ENCODE measurements at places on chromosomes 6 and 20. TPM values are rescaled to one million over a fixed set of nuclear protein-coding genes. Genes with fewer than 3 reads are reported as not detected.

GRCh38 chr6:74549746-74550145, 656.1 kb downstream of the COL12A1 start:
- DNase-seq = no peak
- no peak overlapping the region for H3K4me3 ChIP-seq
- no peaks in the 10 kb centered on the region for H3K27me3 ChIP-seq
- H3K36me3 ChIP-seq = no peaks in the 10 kb centered on the region
- H3K4me1 ChIP-seq = no peaks in the 10 kb centered on the region

- no peaks in the 10 kb centered on the region for H3K27me3 ChIP-seq
- H3K36me3 ChIP-seq = peaks cover 70% of the 10 kb centered on the region
- H3K4me3 ChIP-seq = no peak overlapping the region
Measured at GRCh38 chr20:32839227-32839981, 19.3 kb upstream of the EFCAB8 start.

DNA sequence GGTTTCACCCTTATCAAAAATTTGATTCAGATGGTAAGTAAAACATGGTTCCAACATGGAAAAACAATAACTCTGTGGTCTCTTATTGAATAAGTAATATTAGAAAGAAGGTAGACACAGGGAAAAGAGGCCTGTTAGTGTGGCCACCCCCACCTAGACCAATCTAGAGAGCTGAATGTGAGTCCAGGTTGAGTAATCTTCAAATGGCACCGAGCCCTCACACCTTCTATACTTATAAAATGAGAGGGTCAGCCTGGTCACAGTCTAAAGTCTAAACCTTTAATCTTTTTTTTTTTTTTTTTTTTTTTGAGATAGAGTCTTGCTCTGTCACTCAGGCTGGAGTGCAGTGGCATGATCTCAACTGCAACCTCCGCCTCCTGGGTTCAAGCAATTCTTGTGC, 6.9 kb downstream of the FAM184A start:
- H3K27me3 ChIP-seq = no peaks in the 10 kb centered on the region
- no peak for DNase-seq
- no peaks in the 10 kb centered on the region for H3K4me1 ChIP-seq
- H3K27ac ChIP-seq = no peak overlapping the region
- H3K4me3 ChIP-seq = no peak overlapping the region
- no peaks in the 10 kb centered on the region for H3K36me3 ChIP-seq

DNA sequence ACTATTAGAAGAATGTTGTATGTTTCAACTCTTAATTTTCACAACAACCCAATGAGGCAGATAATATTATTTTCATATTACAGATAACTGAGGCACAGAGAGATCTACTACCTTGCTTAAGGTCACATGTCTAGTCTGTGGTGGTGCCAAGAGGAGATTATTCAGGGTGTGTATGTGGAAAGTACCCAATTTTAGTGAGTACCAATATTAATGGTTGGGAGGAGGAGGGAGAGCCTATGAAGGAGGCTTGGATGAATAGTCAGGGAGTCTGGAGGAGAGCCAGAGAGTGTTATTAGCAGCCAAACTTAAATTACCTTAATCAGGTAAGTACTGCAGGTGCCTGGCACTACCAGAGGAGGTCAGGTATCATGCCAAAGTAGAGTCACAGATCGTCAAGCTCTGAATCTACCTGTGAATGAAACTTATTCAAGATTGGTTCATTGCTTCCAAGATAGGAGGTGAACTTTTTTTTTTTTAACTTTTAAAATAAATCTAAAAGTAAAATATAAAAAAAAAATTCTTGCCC, 10.9 kb upstream of the CALHM6 start:
- H3K27me3 ChIP-seq = no peaks in the 10 kb centered on the region
- no peak for DNase-seq
- no peak overlapping the region for H3K27ac ChIP-seq
- H3K4me1 ChIP-seq = no peaks in the 10 kb centered on the region
- no peaks in the 10 kb centered on the region for H3K36me3 ChIP-seq

DNA sequence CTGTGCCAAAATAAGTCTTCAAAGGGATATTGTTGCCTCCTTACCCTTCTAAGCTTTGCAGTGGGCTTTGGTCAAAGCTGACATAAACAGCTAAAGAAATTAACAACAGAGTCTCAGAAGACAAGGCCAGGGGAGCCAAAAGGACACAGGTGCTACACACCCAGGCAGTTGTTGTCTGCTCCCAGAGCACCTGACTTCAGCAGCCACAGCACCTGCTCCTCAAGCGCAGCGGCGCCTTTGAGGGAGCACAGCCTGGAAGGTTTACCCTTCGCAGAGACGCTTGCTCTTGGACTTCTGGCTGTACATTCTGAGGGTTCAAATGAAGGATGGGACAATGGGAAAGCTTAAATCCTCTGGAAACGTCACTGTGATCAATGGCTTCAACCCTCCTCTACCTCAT, 16.6 kb downstream of the B4GALT5 start:
- no peaks in the 10 kb centered on the region for H3K27me3 ChIP-seq
- DNase-seq = no peak
- H3K27ac ChIP-seq = no peak overlapping the region
- no peak overlapping the region for H3K4me3 ChIP-seq
- peaks cover 91% of the 10 kb centered on the region for H3K4me1 ChIP-seq

GRCh38 chr6:6924708-6925107, 183.1 kb upstream of the RREB1 start:
- no peaks in the 10 kb centered on the region for H3K27me3 ChIP-seq
- H3K36me3 ChIP-seq = no peaks in the 10 kb centered on the region
- peaks cover 31% of the 10 kb centered on the region for H3K4me1 ChIP-seq
- no peak overlapping the region for H3K4me3 ChIP-seq
- no peak overlapping the region for H3K27ac ChIP-seq

- no peak for DNase-seq
- H3K36me3 ChIP-seq = no peaks in the 10 kb centered on the region
- H3K27ac ChIP-seq = peak overlapping the region; percentile 67
- H3K27me3 ChIP-seq = no peaks in the 10 kb centered on the region
- H3K4me1 ChIP-seq = peaks cover 68% of the 10 kb centered on the region
- H3K4me3 ChIP-seq = no peak overlapping the region
Measured at GRCh38 chr20:49768204-49769047, 44.2 kb upstream of the SLC9A8 start.

DNA sequence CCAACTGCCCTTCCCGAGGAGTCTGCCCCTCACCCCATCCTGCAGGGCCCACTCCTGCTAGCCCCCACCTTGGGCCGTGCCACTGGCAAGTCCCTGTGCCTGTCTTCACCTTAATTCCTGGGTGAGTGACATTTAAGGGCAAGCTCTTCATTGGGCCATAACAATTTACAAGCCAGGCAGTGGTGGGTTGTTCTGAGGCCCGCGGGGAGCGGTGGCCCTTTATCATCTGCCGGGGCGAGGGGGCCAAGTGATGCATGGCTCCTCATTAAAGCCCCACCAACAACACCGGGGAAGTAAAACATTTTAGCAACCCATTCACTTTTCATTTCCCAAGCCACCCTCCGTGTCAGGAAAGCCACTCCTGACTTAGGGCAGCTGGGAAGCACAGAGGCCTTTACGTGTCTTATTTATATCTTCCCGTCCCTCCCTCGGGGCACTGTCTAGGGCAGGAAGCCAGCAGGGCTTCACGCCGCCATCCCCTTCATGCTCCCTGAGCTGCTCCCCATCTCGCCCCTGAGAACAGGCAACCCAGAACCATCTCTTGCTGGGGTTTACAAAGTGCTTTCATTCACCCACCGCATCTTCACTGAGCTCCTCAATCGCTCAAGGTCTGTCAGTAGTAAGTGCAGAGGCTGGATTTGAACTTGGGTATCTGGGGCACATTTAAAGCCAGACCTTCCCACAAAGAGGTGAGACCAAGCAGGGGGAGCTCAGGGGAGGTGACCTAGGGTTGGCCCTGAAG, 55.5 kb upstream of the CCDC167 start:
- peaks cover 49% of the 10 kb centered on the region for H3K27me3 ChIP-seq
- no peak for DNase-seq
- H3K4me3 ChIP-seq = no peak overlapping the region

DNA sequence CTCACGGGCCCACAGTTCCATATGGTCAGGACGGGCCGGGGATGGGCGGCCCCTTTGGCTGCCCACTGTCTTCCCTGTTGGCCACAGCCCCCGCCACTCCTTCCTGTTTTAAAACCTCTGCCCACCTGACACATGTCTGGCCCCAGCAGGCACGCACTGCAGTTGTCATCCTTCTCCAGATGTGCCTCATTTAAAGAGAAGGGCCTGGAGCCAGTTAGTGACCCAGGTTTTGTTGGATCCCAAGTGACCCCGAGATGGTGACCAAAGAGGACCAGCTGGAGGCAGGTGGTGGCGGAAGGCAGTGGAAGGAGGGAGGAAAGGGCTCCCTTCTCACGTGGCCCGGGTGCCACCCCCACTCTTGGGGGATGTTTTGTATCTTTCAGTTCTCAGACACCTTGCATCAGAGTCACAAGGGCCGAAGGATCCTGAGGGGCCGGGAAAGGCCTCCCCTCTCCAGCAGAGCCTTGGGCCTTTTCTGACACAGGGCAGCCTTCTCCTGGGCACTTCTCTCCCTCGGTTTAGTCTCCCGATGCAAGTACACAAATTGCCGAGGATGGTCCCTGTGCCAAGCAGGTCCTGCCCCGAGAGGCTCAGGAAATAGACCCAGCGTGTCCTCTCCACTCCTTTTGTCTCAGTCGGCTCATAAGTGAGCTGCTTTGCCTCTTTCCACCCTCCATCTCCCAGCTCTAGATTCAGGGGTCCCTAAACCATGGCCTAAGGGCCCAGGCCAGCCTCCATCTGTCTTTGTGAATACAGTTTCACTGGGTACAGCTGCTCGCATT, 117.6 kb downstream of the SULF2 start:
- H3K4me3 ChIP-seq = no peak overlapping the region
- peaks cover 17% of the 10 kb centered on the region for H3K4me1 ChIP-seq
- no peak overlapping the region for H3K27ac ChIP-seq
- peaks cover 12% of the 10 kb centered on the region for H3K36me3 ChIP-seq

DNA sequence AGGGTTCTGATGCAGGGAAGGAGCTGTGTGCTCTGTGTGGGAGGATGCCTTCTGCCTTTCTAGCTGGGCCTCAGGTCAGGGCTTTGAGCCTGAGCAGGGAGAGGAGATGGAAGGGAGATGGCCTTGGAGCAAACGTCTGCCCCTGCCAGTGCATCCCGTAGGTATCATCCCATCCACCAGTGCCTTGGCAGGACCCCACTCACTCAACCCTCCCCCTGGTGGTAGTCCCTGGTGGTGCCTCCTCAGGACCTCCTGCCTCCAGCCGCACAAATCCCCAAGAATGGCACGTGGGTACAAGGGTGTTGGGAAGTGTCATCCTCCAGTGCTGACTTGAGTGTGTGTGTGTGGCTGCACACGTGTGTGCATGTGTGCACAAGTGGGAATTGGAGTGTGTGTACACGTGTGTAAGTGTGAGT, 23.1 kb upstream of the MICB start:
- no peak overlapping the region for H3K4me3 ChIP-seq
- DNase-seq = no peak
- H3K27me3 ChIP-seq = peaks cover 3% of the 10 kb centered on the region
- H3K36me3 ChIP-seq = no peaks in the 10 kb centered on the region

DNA sequence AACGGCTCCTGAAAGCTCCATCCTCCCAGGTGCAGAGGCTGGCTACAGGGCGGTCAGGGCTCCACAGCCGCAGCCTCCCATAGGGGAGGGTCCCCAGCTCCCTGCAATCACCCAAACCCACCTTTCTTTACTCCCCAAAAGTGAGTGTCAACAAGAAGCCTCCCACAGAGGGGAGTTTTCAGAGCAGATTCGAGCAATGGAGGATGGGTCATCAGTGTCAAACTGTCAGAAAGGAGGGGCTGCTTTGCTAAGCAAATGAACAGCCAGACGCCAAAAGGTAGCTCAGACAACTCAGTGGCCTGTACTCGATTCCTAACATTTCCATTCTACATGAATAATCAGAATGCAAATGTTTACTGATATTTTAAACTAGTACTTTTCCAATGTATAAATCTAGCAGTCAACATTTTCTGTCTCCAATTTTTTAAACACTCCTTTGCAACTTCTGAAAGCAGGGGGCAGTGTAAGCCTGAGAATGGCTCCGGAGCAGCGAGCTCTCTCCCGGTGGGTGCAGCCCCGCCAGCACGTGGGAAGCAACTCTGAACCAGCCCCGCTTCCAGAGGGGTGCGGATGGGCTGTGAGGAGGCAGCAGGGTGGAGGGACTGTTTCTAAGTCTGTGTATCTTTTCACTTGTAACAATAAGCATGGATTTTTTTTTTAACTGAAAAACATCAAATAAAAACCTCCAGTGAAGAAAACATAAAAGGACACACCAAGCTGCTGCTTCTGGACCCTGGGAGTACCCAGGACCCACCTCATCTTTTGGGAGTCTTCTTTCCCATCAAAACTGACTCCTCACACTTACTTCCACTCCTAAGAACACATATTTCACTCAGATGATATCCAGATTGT, 54.9 kb downstream of the TAF4 start:
- peaks cover 7% of the 10 kb centered on the region for H3K4me1 ChIP-seq
- peaks cover 65% of the 10 kb centered on the region for H3K36me3 ChIP-seq
- DNase-seq = peak; percentile 46
- H3K27me3 ChIP-seq = no peaks in the 10 kb centered on the region

DNA sequence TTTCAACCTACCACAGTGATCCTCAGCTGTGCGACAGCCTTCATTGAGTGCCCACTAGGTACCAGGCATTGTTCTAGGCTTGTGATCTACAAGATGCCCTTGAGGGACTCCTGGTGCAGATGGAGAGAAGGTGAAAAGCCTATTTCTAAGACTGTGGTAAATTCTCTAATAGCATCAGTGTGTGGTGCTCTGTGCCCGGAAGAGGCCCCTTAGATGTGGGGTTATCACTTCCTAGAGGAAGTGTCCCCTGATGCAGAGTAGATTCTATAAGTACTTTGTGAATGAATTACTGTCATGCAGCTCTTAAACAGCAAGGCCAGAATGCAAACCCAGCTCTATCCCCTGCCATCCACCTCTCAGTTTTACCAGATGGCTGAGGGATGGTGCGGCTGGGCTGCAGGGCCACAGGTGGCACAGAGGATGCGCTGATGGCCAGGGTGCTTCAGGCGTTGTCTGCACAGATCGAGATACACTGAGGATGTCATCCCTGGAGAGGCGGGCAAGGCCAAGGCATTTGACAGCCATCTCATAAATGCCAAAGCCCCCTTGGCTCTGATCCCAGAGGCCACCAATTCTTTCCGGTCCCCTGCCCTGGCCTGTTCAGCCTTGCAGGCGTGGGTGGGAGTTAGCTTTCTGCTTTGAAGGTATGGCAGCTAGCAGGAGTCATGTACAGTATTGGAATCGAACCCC, 96.7 kb downstream of the TOX2 start:
- no peak overlapping the region for H3K27ac ChIP-seq
- H3K4me3 ChIP-seq = no peak overlapping the region
- peaks cover 13% of the 10 kb centered on the region for H3K4me1 ChIP-seq
- H3K36me3 ChIP-seq = no peaks in the 10 kb centered on the region

DNA sequence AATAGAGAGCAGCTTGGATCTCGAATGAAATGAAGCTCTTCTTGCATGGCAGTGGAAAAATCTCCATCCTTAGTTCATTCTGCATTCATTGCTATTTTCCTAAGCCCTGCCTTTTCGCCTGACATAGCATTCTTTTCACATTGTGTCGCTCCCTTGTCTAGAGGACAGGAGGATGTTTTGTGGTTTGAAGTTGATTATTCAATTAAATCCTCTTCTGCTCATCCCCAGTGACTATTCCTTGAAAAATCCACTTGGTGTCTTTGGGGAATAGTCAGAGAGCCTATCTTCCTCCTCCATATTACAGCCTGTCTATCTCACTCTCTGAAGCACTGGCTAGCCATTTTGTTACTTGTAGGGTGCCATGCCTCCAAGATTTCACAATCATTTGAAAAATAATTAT, 161.2 kb downstream of the KLHL32 start:
- no peaks in the 10 kb centered on the region for H3K4me1 ChIP-seq
- DNase-seq = no peak
- H3K4me3 ChIP-seq = no peak overlapping the region
- no peak overlapping the region for H3K27ac ChIP-seq
- no peaks in the 10 kb centered on the region for H3K27me3 ChIP-seq
- H3K36me3 ChIP-seq = no peaks in the 10 kb centered on the region

Gene ANGPT4
- total RNA-seq = 0.05 TPM

Gene SEL1L2
- 1.4 TPM for total RNA-seq

Gene POPDC3
- total RNA-seq = 56.9 TPM

Gene ILRUN
- total RNA-seq = 132 TPM

Gene PXT1
- total RNA-seq = not detected

Gene STX11
- total RNA-seq = 6.8 TPM

Gene CCR6
- not detected for total RNA-seq
